Bronchus fibroblast of lung (primary cell): ENCODE measurements at places on chromosomes 2 and 18. TPM values are rescaled to one million over a fixed set of nuclear protein-coding genes. Genes with fewer than 3 reads are reported as not detected.

The TIGD1 gene
- 2.1 and 3.2 TPM in 2 replicates for total RNA-seq

The LAMA3 gene
- total RNA-seq, result 1.2 and 1.3 TPM in 2 replicates

The MAPRE2 gene
- 14.8 and 15.8 TPM in 2 replicates for total RNA-seq

The SRD5A2 gene
- not detected in 2 replicates for total RNA-seq

The DNAJC5G gene
- not detected in 2 replicates for total RNA-seq

The RBM44 gene
- under 0.01 and 0.15 TPM in 2 replicates for total RNA-seq

The CD8B2 gene
- not detected in 2 replicates for total RNA-seq

The HAT1 gene
- 45.6 and 50.6 TPM in 2 replicates for total RNA-seq

The TRIM54 gene
- total RNA-seq, result 0.17 TPM in 1 of 2 replicates, not detected in the other

The KCNE4 gene
- 1.9 and 2.0 TPM in 2 replicates for total RNA-seq

The TDRD15 gene
- not detected in 2 replicates for total RNA-seq

The C2orf66 gene
- total RNA-seq, result not detected in 2 replicates

The SMAD4 gene
- 64.9 and 69.7 TPM in 2 replicates for total RNA-seq

The GKN1 gene
- not detected in 2 replicates for total RNA-seq

The CCDC148 gene
- 0.45 and 0.50 TPM in 2 replicates for total RNA-seq

The EMILIN1 gene
- 188 and 191 TPM in 2 replicates for total RNA-seq

The RTKN gene
- 14.0 and 17.0 TPM in 2 replicates for total RNA-seq

The SERPINB10 gene
- 1.7 TPM in 1 of 2 replicates, not detected in the other for total RNA-seq

The KIAA2012 gene
- not detected in 2 replicates for total RNA-seq

The IGFBP5 gene
- total RNA-seq, result 11.6 and 13.7 TPM in 2 replicates

The FAM110C gene
- not detected in 2 replicates for total RNA-seq

The C2orf72 gene
- total RNA-seq, result 1.3 TPM in 1 of 2 replicates, not detected in the other

The DCDC2C gene
- not detected in 2 replicates for total RNA-seq

The IL18R1 gene
- total RNA-seq, result 1.0 and 1.3 TPM in 2 replicates

The TBR1 gene
- not detected in 2 replicates for total RNA-seq

The RNF152 gene
- 1.8 and 1.9 TPM in 2 replicates for total RNA-seq

The LRP2 gene
- not detected in 2 replicates for total RNA-seq

The SH2D6 gene
- total RNA-seq, result 0.34 and 0.59 TPM in 2 replicates

The EPHA4 gene
- 8.9 and 15.2 TPM in 2 replicates for total RNA-seq

The ATIC gene
- total RNA-seq, result 46.6 and 51.6 TPM in 2 replicates

The RBKS gene
- total RNA-seq, result 0.89 and 1.2 TPM in 2 replicates

The CERKL gene
- total RNA-seq, result 0.15 TPM in 1 of 2 replicates, not detected in the other

The FOXD4L1 gene
- total RNA-seq, result not detected in 2 replicates

The DHRS9 gene
- not detected in 2 replicates for total RNA-seq

The LGALSL gene
- 2.0 and 3.6 TPM in 2 replicates for total RNA-seq

The CHRNG gene
- total RNA-seq, result not detected in 2 replicates

The PROKR1 gene
- total RNA-seq, result not detected in 2 replicates

The GATA6 gene
- total RNA-seq, result 9.8 and 10.9 TPM in 2 replicates

The TSN gene
- 40.7 and 46.1 TPM in 2 replicates for total RNA-seq

The ABCG8 gene
- total RNA-seq, result not detected in 2 replicates

The UCN gene
- total RNA-seq, result 0.15 and 0.84 TPM in 2 replicates

The ZNF892 gene
- 2.2 and 2.8 TPM in 2 replicates for total RNA-seq

The LAMA1 gene
- 6.2 and 7.0 TPM in 2 replicates for total RNA-seq

The IL36A gene
- total RNA-seq, result not detected in 2 replicates

The HSPE1 gene
- total RNA-seq, result 166 and 186 TPM in 2 replicates

The SPIRE1 gene
- 9.7 and 10.4 TPM in 2 replicates for total RNA-seq
